NCI-H2227 treated with DMSO at 0.1 percent for 48 hours (cell line): ENCODE measurements at places on chromosomes 7 and 10.

DNA sequence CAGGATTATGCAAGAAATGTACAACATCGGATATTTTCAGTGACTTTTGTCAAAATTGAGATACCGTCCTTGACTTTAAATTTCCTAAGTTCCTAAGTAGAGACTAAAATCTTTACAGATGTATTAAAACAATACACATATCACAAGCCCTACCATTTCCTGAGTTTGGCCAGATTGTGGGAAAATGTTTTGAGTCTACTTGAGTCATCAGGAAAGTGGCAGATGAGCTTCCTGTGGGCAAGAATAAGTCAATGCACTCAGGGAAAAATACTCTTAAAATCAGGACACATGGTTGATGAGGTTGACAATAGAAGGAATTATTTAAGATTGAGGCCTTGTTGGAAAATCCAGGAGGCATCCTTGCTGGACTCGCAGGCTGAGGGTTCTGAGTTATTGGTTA lies 162.5 kb downstream of the SNX10 start:
- DNase-seq = no peak

- DNase-seq = no peak
These were observed 18.6 kb downstream of the RABGEF1 start for GRCh38 chr7:66758950-66759628.

GRCh38 chr10:100622946-100623345 lies 87.2 kb downstream of the HIF1AN start:
- no peak for DNase-seq

- DNase-seq = no peak
These were observed 45.8 kb upstream of the TNS3 start for GRCh38 chr7:47627580-47628283.

- no peak for DNase-seq
These were observed 128.7 kb downstream of the KBTBD2 start for GRCh38 chr7:32762925-32763293.

DNA sequence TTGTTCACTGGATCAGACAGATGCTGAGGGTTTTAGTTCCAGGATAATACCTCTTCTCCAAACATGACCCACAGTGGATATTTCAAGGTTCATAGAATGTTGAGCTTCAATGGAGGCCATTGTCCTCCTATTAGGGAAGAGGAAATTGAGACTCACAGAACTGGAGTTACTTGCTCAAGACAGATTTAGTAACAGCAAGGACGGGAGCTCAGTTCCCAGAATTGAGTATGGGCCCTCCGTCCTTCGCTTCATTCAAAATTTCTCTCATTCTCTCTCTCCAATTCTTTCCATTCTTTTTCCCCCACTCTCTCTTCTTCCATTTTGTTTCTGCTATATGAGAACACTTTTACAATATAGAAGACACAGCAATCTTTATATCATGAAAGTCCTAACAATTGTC lies 94.0 kb downstream of the DNAJB9 start:
- DNase-seq = no peak

DNA sequence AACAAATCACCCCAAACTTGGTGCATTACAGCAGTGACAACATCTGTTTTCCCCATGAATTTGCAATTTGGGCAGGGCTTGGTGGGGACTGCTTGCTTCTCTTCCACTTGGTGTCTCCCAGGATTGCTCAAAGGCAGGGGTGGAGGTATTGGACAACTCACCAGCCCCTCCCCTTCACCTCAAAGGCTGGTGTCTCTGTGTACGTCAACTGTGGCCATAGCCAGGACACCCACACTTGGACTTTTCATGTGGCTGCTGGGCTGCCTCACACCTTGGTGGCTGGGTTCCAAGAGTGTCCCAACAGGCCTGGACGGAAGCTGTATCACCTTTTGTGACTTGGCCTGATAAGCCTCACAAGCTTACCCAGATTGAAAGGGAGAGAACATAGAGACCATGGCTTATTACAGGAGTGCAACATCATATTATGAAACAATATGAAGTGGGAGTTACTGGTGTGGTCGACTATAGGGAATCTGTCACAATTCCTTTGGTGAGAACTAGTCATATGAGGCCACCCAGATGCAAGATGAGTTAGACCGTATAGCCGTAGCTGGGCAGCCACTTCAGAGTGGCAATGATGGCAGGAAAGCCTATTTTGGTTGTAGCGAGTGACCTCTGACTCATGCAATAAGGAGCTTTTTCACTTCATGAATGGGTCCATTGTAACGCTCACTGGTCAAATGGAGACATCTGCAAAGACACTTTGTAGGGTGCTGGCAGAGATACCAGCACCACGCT lies 187.6 kb upstream of the ITGB1 start:
- no peak for DNase-seq

DNA sequence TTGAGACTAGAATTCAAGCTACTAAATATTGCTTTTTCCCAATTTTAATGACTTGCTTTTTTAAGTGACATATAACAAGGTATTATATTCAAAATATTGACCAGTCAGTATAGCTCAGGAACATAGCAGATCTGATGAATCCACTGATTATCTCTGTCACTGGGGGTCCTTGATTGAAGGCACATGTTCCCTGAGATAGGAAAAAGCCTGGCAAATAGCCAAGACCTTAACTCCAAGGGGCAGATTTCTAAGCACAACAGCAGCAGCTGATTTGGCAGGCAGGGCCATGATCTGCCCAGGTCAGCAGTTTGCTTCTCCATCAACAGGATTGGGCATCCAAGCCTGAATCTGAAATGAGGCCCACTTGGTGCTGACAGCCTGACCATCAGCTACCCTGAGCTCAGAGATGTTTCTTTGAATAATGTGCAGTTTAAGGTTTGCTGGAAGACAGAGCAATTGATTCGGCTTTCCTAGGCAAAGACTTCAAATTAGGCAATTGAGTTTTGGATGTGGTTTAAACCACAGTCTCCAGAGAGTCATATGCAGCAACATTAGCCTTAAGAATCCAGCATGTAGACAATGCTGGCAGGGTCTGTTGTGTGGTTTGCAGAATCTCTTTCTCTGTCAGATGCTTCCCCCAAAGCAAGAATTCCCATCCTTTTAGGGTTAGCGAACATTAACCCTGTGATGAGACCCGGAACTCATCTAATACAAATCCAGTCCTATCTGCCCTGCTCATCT lies 352.6 kb downstream of the ADRA2A start:
- DNase-seq = no peak
